Activated T-cell treated with anti-CD3 and anti-CD28 coated beads for 4 hours (primary cell): ENCODE measurements at places on chromosomes 5 and 9.

- DNase-seq, result no peak
Observed at GRCh38 chr9:128920381-128921058, at the start of gene PHYHD1. TSS of gene PHYHD1 (plus strand) at chr9:128920982. CDS start at chr9:128922324, 1,342 bp downstream.

- no peak for DNase-seq
Observed at GRCh38 chr9:8719833-8720486, 920.4 kb upstream of the DMAC1 start.

DNA sequence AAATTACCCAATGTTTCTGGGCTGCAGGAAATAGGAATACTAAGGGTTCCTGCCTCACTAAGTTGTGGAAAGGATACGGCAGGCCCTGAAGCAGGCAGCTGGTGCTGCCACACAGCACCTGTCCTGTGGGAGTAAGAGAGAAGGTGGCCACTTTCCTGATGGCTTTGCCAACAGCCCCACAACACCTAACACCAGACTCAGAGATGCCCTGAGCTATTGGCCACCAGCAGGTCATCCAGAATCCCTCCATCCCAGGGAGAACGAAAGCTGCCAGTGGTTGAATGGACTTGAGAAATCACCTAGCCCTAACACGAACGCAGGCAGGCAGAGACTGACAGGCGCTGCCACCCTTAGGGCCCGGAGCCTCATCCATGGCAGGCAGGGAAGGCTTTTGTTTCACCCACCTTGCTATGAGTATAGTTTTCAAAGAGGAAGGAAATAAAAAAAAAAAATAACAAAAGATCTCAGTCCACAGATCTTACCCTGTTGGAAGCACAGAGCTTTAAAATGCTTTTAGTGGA, 82.2 kb downstream of the DCP2 start:
- DNase-seq, result no peak

DNA sequence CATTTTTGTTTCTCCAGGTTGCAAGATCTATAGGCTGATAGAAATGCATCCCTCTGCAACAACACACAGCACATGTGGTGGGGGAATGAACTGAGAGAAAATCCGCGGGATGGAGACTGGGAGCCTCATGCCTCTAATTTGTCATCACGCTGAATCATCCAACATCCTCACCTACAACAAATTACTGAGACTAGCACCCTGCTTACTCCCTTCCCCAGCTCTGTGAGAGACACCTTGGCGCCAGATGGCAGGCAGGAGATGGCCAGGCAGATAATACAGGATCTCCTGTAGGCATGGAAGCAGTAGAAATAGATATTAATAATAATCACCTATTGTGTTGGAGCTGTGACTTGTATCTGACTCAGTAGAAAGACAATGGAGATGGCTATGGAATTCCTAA, 276.9 kb downstream of the SEMA5A start:
- no peak for DNase-seq

- no peak for DNase-seq
Observed at GRCh38 chr5:122702524-122702875, 72.4 kb upstream of the SNX2 start.

DNA sequence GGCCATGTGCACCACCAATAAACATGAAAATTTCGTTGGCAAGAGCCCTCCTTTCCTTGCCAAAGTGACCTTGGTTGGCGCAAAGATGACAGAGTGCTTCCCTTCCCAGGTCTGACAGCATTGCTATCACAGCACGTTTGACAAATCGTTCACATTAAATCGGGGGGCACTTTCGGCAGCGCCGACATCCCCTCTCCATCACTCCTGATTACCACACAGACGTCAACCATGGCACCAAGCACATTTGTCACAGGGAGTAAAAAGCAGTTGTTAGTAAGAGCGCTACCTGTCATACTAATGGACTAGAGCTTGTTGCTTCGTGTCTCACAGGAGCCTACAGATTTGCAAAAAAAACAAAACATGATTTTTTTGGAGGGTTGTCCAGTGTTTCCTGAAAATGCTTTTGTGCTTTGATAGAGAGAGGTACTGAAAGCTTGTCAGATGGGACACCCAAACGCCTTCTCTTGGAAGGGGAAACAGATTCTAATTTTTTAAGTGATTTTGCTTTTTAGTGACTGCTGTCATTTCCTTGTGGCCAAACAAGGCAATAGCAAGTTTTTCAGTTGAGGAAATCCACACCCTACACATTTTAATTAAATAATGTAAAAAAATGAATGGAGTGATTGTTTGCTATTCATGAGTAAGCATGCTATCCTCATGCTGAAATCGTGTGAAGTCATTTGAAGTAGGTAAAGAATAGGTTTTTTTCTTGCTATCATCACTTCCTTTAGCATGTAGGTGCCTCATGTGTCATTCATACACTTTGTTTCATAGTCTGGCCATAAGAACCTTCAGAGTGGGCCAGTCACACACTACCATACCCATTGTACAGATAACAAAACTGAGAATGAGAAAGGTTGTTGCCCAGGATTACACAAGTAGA, 682.8 kb upstream of the WWC1 start:
- DNase-seq, result no peak

DNA sequence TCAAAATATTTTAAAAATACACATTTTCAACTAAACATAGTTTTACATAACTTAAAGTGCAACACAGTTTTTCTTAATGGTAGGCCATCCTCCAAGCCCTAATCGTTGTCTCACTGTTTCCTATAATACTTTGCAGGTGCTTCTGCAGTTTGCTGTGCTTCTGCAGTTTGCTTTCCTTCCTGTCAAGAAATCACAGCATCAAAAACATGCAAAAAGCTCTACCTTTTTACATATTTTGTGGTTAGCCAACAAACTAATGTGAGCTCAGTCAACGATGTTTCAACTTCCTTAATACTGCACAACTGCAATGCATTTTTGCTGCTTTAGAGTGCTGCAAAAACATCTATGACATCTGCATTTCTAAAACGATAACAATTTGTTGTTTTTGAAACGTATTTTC, 25.2 kb downstream of the EMB start:
- no peak for DNase-seq

DNA sequence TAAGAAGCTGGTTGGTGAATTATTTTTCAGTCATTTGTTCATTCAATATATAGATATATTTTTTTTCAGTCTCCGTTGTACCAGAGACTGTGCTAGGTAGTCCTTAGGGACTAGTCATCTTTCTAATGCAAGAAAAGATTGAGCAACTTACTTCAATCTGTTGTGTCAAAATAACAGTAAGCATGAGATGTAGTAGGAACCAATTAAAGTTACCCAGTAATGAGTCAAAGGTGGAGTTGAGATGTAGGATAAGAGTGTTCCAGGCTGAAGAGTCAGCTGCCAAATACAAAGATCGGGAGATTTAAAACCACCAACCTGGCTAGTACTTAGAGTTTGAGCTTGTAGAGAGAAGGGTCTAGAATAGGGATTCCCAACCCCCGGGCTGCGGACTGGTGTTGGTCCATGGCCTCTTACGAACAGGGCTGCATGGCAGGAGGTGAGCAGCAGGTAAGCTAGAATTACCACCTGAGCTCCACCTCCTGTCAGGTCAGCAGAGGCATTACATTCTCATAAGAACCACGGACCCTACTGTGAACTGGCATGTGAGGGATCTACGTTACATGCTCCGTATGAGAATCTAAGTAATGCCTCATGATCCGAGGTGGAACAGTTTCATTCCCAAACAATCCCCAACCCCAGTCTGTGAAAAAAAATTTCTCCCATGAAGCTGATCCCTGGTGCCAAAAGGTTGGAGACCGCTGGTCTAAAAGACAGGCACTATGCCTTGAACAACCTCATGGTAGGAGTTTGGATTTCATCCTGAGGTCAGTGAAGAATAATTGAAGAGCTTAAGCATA, 1241.5 kb upstream of the WWC1 start:
- no peak for DNase-seq

GRCh38 chr5:179794575-179794974, 789 bp downstream of the LTC4S start:
- no peak for DNase-seq

GRCh38 chr9:130890124-130890523, 6.5 kb downstream of the QRFP start:
- no peak for DNase-seq

DNA sequence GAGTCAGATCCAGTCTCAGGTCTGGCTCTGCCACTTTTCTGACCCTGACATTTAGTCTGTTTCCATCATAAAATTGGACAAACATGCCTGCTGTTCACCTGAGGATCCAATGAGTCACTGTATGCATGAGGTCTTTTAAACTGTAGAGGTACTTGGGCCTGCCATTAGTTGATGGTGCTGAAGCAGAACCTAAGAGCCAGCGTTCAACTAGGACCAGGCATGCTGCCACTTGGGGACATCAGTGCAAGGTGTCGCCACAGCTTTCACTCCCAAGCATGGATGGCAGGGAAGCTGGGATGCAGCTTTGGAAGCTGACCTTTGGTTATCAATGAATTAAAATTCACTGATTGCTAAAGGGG, 37.1 kb downstream of the NEUROG1 start:
- no peak for DNase-seq
